HL-60 (cell line): ENCODE measurements at places on chromosomes 4 and X.

DNA sequence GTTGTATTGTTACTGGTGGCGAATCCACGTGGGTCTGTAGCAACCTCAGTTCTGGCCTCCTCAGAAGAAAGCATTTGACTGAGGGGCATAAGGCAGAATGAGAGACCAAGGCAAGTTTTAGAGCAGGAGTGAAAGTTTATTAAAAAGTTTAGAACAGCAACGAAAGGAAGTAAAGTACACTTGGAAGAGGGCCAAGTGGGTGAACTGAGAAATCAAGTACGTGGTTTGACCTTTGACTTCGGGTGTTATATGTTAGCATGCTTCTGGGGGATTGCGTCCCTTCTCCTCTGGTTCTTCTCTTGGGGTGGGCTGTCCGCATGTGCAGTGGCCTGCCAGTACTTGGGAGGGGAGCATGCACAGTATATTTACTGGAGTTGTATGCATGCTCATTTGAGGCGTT lies 232.7 kb upstream of the GATB start:
- no peak for DNase-seq

GRCh38 chrX:37921758-37922157 lies 74.4 kb upstream of the DYNLT3 start:
- no peak for DNase-seq

GRCh38 chr4:19924761-19925160 lies 326.9 kb upstream of the SLIT2 start:
- no peak for DNase-seq

GRCh38 chr4:8756816-8757215 lies 114.8 kb downstream of the HMX1 start:
- no peak for DNase-seq

GRCh38 chrX:3428792-3429191 lies 82.3 kb upstream of the MXRA5 start:
- no peak for DNase-seq

GRCh38 chr4:1232661-1233621 lies 16.0 kb downstream of the CTBP1 start:
- no peak for DNase-seq

DNA sequence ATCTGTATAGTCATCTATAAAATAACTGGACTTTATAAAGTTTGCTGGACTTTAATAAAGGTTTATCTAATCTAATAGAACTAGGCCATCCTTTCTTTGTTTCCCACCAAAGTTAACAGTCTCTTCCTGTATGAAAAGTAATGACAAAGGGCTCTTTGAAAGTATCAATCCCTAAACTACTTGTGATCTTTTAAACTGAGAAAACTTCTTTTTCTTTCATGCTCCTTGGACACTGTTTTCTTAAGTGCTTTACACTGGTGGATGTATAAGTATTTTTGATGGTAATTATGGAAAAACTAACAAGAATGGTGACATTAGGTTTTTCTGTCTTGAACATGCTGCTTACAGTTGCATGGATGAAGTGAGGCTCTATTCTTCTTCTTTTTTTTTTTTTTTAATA lies 2.4 kb upstream of the ZFX start:
- DNase-seq, result no peak

DNA sequence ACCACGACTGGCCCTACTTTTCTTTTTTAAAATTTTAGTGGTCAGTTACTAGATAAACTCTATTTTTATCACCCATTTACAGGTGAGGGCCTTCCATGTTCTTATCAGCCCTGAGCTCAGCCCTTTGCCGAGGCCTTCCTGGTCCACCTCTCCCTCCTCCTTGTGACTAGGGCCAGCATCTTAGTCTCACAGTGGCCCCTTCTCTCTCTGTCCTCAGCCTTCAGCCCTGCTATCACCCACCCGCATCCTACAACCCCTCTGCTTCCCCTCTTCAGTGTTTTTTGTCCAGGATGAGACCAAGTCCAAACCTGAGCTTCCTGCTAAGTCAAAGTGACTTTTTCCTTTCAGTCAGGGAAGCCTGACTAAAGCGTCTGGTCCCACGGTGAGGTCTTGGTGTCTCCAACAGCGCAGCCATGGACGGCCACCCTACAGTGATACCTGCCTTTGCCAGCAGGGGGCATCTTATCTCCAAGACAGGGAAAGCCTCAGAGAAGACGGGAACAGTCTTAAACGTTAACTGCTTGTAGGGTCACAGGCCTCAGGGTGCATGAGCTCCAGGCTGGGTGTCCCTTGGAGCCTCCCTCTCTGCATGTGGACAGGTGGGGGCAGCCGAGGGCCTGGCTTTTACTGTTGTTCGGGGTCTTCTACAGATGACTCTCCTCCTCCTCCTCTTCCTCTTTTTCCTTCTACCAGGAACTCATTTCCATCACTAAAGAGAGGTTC lies 11.7 kb upstream of the GAGE10 start:
- peak; percentile 55 for DNase-seq

- peak; percentile 57 for DNase-seq
Observed at GRCh38 chrX:19544693-19545305, 29.5 kb upstream of the MAP3K15 start.

- DNase-seq, result no peak
Observed at GRCh38 chr4:826508-827208, 729 bp upstream of the CPLX1 start.

DNA sequence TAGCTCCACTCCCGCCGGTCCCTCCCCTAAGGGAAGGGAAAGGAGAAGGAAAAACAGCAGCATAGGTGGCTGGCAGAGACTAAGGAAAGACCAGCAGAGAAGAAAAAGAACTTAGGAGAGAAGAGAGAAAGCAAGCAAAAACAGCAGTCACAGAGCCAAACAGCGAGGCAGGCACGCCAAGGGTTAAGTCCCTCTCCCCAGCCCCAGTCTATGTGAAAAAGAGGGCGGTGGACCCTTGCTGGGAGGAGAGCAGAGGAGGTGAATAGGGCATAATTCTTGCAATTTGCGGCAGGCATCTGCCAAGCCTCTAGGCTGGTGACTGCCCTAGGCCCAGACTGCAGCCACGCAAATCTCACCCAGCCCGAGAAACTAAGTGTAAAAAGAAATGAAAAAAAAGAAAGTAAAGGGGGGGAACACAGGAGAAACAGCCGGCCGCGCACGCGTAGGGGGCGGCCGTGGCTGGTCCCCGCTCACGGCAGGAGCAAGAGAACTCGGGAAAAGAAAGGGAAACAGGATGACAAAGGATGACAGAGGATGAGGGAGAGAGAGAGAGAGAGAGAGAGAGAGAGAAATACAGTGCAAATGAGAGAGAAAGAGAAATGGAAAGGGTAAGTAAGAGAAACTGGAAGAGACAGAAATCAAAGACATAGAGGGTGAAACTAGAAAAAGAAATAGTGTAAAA lies 48.6 kb downstream of the MAGEA9 start:
- DNase-seq, result no peak

DNA sequence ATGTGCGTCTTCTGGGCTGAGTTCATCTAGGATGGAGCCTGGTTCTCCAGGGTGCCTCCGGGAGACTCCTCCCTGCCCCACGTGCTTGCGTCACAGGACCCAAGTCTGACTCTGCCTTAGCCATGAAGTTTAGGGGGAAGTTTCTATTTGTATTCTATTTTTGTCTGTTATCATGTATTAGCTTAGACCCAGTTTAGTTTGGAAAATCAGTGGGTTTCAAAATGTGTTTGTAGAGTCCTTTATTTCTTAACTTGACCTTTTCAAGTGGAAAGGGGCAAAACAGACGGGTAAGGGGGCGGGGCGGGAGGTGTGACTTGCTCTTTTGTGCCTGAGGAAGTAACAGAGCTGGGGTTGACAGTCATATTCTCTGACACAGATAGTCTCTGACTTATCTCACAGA lies 86.0 kb downstream of the HTT start:
- DNase-seq, result peak; percentile 11

- DNase-seq, result peak; percentile 35
Observed at GRCh38 chr4:109072595-109072994, 229.9 kb downstream of the COL25A1 start.

DNA sequence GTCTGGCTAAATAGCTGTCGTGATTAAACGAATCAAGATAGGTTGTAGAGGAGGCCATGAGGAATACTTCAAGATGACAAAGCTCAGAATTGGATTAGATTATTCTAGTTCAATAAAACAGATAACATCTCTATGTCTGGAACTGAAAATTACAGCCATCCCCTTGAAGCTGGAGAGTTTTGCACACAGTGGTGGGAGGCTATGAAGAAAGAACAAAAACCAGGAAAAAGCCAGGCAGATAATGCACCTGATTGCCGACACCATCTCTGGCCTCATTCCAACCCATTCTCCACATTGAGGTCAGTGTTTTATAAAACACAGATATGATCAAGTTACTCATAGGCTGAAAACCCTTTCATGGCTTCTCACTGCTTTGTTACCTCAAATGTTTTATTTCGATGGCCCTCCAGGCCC lies 188.3 kb downstream of the RASL11B start:
- DNase-seq, result no peak

DNA sequence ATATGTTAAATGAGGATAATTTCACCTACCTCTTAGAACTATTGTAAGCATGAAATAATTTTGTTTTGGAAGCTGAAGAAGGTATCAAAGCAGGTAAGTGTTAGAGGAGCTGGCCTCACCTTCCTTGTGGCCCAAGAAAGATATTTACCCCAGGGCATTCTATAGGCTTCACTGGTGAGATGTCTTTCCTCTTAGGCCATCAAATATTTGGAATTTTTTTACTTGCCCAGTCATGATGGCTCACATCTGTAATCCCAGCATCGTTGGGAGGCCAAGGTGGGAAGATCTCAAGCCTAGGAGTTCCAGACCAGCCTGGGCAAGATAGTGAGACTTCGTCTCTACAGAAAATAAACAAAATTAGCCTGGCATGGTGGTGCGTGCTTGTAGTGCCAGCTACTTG lies 6.1 kb upstream of the SMS start:
- DNase-seq, result no peak

DNA sequence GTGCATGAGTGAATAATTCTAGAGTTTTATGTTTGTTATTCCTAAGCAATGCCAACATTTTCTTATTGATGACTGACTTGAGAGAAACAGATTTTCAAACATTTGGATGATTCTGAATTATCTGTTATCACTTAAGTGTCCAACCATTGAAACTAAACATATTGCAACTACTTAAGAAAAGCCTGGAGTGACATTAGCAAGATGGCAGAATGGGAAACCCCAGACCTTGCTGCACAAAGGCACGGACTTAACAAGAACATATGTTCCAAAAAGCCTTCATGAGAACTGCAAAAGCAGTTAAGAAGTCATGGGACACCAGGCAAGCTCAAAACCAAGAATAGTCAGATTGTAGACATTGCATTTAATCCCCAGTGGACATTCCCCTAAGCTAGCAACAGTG lies 215.1 kb downstream of the DCHS2 start:
- DNase-seq, result no peak

- DNase-seq, result no peak
Observed at GRCh38 chr4:136573460-136573859, 958.8 kb downstream of the PCDH18 start.

DNA sequence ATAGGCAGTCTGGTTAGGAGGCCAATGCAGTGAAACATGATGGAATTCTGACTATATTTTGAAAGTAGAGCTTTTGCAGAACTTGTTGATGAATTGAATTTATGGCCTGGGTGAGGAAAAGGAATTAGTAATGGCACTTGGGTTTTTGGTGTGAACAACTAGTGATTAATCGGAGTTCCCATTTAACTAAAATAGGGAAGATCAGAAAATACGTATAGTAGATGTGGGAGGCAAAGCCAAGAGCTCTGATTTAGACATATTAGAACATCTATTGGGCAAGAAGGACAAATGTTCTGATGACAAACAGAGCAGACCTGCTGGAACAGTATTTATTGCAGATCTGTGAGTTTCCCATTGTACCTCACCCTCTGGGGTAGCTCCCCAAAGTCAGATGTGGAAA lies 12.3 kb upstream of the NDP start:
- DNase-seq, result no peak

DNA sequence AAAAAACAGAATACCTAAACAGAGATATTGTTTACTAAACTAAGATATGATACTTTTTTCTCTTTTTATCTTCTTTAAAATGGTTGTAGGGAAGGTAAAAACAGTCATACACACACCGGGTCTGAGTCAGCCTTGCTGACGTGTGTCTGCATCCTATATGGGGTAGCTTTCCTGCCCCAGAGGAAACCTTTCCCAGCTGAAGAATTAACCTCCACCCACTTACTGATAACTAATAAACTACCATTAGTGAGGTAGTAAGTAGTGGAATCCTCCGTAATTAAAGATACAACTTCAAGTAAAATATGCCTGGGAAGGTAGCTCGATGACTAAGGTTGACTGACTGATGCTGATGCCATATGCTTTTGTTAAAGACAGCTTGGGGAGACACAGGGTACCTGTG lies 312.2 kb downstream of the DCTD start:
- DNase-seq, result no peak

DNA sequence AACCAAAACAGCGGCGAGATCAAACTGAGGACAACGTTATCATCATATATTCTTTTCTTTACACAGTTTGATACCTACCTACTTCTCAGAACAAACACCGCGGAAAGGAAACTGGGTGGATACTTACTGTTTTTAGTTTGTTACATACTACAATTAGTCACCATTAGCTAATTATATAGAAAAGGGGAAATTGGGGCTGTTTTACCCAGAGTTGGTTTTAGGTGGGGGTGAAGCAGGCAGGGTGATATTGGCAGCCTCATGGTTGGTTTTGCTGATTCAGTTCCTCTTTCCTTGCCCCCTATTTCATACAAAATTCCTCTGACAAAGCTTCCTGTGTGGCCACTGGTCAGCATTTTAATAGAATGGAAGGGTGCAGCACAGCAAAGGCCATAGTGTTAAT lies 77.8 kb downstream of the SORBS2 start:
- DNase-seq, result peak; percentile 47

- no peak for DNase-seq
Observed at GRCh38 chrX:68838571-68838910, 9.7 kb downstream of the EFNB1 start.

- no peak for DNase-seq
Observed at GRCh38 chrX:47497271-47497888, 14.4 kb upstream of the ZNF41 start.
